Kasumi-1 (cell line): ENCODE measurements at places on chromosomes 3 and 15.
A peak's percentile ranks its signal among the peaks of the same experiment; 100 is the strongest.

DNA sequence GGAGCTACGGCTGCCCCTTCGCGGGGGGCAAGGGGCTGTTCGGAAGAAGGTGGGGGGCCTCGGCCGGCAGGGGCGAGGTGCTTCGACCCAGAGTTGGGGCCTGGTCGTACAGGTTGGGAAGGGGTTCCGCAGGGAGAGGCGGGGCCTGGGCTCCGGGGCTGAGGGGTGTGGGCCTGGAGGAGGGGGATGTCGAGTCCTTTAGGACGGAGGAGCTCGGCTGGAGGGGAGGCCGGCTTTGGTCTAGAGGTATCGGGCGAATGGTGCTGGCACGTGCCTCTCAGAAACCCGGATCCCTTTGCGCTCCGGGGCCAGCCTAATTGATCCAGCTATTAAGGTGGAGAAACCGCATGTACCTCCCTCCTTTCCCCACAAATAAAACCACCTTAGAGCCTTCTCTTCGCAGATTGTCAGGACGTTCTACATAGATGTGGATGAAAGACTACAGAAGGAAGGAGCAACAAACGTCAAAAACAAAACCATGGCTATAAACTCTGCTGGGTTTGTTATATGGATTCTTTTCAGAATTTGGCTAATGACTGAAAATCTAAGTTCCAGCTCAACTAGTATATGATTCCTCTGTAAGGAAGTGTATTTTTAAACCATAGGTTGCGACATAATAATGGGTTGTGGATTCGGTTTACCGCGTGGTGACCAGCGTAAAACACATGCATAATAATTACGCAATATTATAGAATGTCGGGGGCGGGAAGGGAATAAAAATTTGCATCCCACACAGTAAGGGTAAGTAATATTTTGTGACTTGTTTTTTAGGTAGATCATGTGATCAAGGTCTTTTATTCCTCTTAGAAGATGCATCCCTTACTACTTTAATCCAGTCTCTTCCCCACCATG lies 644 bp upstream of the NGLY1 start:
- DNase-seq: peak; percentile 66

DNA sequence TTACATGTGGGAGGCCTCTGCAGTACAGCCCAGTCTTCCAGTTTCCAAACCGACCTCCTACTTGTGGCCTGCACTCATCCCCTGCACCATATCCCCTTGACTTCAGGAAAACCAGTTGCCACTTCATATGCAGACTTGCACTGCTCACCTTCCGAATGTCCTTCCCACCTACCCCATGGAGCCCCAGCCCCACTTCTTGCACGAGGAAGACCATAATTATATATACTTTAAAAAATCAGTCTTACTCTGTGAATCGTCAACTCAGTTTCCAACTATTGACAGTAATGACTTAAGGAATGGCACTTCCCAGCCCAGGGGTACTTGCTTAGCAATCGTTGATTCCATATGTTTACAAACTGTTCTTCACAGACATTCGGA lies 136.1 kb downstream of the OPA1 start:
- no peak for DNase-seq

GRCh38 chr3:181174022-181174421 lies 184.5 kb upstream of the DNAJC19 start:
- DNase-seq: no peak

DNA sequence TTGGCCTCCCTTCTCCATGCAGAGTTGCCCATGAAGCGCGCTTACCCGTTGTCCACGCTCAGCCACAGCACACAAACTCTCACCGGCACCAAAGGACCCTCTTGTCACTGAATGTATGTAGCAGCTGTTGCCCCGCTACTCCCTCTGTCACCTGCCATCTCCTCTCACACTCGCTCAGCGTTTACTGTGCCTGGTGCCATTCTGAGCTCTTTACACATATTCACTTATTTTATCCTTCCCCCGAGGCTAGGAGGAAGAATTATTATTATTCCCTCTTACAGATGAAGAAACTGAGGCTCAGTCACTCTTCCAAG lies 41.7 kb upstream of the PRR23E start:
- DNase-seq: no peak
